ENCODE measurements at places on chromosomes 3 and 15. TPM values are rescaled to one million over a fixed set of nuclear protein-coding genes. Genes with fewer than 3 reads are reported as not detected.

Gene GASK1A
- 2.9 TPM for total RNA-seq

Gene IRAK2
- 6.0 TPM for total RNA-seq

Gene GOLGA6L7
- not detected for total RNA-seq

Gene ZCWPW2
- total RNA-seq = 0.40 TPM

GRCh38 chr3:100850701-100851100, 141.4 kb downstream of the TFG start:
- ATAC-seq = no peak

DNA sequence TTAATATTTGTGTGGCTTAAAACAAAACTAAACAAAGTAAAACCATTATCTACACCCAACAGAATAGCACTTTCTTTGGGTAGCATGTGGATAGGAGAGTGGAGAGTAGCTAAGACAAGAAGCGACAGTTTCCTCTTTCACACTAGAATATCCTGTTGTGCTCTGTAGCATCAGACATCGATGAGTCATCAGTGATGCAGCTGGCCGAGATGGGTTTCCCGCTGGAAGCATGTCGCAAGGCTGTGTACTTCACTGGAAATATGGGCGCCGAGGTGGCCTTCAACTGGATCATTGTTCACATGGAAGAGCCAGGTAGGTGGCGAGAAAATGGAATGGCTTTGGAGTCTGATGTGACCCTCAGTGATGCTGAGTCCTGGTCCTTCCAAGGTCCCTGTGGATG, 108.1 kb downstream of the USP13 start:
- ATAC-seq = peak; percentile 71

DNA sequence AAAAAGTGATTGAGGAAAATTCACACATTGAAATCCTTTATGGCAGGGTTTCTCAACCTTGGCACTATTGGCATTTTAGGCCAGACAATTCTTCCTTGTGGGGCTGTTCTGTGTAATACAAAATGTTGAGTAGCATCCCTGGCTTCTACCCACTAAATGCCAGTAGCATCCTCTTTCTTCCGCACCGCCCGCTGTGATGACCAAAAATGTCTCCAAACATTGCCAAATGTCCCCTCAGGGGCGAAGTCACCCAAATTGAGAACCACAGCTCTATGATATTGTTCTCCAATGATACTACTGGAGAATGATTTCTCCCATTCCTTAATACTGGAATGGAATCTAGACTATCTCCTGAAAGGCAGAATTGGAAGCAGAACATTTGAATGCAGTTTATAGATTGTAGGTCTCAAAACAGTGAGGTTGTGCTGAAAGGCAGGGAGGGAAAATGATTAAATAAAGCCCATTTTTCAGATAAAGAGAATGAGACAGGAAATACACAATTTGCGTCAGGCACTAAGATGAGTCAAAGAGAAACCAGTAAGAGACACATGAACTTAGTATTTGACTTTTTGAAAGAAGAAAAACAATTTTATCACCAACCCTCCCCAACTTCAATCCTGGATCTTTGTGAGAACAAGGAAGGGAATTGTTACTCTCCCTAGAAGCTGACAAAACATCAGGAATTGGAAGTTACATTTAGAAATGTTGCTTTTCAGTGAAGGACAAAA, 101.6 kb upstream of the TNIK start:
- ATAC-seq = no peak

GRCh38 chr15:66293419-66294156, at the start of gene DIS3L:
Gene DIS3L (plus strand): TSS chr15:66293568. CDS start chr15:66293597, 29 bp downstream.
- peak; percentile 87 for ATAC-seq

DNA sequence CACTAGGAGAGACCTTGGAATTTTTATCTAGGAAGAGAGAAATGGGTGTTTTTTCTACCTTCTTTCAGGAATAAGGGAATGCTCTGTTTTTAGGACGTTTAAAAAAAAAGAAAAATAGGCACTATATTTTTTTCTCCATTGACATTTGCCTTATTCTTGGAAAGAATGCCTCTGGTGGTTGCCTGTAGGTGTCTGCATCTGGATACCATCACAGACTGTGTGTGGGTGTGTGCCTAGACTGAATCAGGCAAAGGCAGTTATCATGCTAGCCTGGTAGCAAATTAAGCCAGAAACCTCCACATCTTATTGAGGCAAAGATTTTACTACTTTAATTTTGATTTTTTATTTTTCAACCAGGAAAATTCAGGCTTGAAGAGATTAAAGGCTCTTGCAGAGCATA, 513.6 kb upstream of the KCNMB2 start:
- no peak for ATAC-seq

- ATAC-seq = no peak
Observed at GRCh38 chr3:169923189-169923588, 11.8 kb downstream of the SAMD7 start.

DNA sequence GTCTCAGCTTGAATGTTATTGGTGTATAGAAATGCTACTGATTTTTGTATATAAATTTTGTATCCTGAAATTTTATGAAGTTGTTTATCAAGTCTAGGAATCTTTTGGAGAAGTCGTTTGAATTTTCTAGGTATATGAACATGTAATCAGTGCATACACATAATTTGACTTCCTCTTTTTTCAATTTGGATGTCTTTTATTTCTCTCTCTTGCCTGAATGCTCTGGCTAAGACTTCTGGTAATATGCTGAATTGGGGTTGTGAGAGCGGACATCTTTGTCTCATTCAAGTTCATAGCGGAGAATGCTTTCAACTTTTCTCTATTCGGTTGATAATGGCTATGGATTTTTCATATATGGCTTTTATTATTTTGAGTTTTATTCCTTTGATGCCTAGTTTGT, 100.9 kb upstream of the MCTP2 start:
- ATAC-seq = no peak

All from esophagus mucosa (tissue), 1 donor.